Fibroblast of upper back skin (primary cell): ENCODE measurements at places on chromosomes 6 and 20.
A peak's percentile ranks its signal among the peaks of the same experiment; 100 is the strongest.

DNA sequence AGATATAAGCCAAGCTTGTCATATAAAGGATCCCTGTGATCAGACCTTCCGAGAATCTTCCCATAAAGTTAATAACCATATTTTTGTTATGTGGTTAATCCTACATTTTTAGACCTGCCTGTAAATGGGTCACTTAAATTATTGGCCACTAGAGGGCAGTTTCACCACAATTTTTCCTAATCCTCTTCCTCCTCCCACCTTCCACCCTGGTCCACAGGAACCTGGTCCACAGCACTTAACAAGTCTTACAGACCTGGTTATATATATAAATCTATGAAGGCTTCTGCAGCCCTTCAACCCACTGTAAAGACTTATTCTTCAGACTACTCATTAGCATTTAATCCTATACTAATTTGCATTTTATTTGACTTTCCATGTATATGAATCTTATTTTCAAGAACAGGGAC, 28.3 kb downstream of the MRS2 start:
- DNase-seq = peak; percentile 49

- no peak for DNase-seq
Measured at GRCh38 chr20:33673410-33674293, 576 bp downstream of the NECAB3 start.

- peak; percentile 32 for DNase-seq
Measured at GRCh38 chr20:16205507-16205906, 367.7 kb downstream of the KIF16B start.

DNA sequence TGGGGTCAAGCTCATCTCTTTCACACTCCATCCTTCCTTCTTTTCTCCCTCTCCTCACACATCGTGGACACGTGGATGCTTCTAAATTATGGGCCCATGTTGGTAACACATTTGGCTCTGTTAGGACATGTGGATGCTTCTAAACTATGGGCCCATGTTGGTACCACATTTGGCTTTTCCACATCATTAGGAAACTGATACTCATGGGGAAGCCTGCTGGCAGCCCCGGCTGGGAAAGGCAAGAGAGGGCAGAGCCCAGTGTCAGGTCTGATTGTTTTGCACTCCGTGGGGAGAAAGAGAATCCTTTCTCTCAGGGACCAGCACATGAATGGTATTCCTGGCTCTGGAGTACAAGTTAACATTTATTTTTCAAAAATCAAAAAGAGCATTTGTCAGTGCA, 4.0 kb upstream of the CST1 start:
- no peak for DNase-seq

- DNase-seq = peak; percentile 98
Measured at GRCh38 chr20:59748619-59749191, 144.4 kb downstream of the PHACTR3 start.

DNA sequence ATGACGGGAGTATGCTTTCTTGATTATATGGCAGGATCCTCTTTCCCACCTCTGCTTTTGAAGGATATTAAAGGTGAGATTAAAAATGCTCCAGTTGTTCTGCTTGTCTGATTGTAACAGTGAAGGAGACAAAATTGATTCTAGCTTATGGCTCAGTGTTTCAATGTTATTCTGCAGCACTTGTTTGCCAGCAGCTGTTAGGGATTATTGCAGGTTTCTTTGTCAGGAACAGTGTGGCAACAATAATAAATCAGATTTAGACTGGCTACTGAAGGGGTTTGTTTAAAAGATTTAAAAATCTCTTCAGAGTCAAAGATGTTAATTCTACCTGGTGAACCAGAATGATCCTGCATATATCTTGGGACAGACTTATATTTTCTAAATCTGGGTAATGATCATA, 126.9 kb downstream of the LAMA2 start:
- no peak for DNase-seq

DNA sequence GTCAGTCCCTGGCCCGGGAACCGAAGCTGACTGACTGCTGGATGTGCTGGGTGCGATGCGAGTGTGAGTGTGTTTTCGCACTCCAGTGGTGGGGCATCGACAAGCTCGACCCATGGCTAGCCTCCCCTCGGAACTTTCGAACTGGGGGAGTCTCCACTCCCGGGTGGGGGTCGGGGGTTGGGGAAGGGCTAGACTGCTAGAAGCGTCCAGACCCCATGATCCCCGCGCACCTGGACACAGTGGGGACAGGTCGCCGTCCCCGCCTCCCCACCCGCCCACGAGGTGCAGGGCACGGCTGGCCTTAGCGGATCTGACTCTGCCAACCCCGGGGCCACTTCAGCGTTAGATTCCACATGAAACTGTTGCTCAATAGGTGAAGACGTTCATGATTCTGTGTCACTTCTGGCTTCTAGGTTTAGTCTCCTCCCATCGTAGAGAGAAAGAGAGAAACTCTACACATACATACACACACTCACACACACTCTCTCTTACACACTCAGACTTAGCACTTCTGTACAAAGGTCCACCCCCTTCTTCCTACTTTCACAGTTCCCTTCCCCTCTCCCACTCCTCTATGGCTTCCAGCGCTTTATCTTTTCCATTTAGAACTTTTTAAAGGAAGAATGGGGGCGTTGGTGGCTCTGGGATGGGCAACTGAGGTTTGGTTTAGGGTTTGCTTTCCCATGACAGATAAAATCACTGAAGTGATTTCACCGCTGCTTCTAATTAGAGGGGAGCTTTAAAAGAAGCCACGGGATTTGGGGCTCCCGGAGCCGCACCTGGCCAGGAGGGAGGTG, 5.1 kb upstream of the TFAP2A start:
- DNase-seq = no peak
